ENCODE measurements at places on chromosomes 5 and 9. TPM values are rescaled to one million over a fixed set of nuclear protein-coding genes. Genes with fewer than 3 reads are reported as not detected.

DNA sequence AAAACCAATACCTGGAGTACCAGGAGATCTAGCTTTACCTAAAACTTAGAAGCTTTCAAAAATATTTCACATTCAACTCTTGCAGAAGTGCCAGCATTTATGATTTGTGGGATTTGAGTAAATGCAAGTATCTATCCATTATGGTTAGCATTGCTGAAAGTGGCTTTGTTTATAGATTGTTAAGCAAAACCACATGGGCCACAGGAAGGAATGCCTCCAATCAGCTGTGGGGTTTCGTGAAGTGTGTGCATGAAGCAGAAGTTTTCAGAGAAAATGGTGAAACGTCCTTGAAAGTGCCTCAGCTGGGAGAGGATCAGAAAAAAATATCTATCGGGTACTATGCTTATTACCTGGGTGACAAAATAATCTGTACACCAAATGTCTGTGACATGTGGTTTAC lies 4.2 kb downstream of the LECT2 start:
- DNase-seq = no peak

- no peak for DNase-seq
These were observed 18.9 kb upstream of the GPX8 start for GRCh38 chr5:55140908-55141665.

DNA sequence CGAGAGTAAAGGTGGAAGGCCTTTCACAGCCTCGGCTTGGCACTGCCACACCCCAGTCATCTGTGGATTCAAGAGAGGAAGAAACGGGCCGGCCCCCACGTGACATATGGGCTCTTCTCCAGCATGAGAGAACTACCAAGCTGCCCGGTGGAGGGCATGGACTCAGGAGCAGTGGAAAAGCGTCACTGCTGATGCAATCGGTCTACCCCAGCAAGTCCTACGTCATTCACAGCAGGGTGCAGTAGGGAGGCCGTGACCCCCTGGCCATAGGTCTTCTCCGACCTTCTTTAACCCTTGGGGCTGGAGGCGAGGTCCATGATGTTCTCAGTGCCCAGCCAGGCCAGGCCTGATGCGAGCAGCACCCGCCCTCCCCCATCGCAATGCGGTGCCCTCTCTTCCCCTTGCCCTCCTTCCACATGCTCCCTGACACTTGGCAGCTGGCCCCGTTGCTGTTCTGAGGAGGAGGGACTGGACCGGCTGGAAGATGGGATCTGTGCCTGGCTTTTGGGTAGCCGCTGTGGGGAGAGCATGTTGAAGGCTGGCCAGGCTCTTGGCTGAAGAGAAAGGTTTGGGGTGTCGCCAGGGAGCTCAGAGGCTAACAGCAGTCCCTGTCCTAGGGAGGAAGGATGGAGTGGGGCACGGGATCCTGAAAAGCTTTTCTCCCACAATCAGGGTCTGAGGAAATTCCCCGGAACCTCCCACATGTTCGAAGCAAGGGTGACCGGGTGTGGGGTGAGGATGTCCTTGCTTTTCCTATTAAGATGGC lies 89.8 kb downstream of the LIFR start:
- DNase-seq = peak; percentile 27

DNA sequence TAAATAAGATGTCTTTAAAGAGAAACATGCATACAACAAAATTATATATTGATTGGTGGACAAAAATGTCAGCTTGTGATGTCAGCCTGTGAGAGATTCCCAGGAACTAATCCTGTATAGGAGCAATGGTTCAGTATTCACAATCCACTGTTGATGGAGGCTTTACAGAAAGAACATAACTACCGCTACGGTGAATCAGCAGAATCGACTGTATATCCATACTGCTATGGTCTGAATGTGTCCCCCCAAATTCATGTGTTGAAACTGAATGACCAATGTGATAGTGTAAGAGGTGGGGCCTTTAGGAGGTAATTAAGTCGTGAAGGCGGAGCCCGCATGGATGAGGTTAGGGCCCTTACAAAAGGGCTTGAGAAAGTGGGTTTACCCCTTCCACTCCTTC lies 40.4 kb upstream of the TBC1D2 start:
- DNase-seq = no peak

- peak; percentile 72 for DNase-seq
These were observed 50.1 kb upstream of the RETREG1 start for GRCh38 chr5:16666883-16667398.

- no peak for DNase-seq
These were observed 289.2 kb downstream of the ARHGAP26 start for GRCh38 chr5:143059355-143059754.

DNA sequence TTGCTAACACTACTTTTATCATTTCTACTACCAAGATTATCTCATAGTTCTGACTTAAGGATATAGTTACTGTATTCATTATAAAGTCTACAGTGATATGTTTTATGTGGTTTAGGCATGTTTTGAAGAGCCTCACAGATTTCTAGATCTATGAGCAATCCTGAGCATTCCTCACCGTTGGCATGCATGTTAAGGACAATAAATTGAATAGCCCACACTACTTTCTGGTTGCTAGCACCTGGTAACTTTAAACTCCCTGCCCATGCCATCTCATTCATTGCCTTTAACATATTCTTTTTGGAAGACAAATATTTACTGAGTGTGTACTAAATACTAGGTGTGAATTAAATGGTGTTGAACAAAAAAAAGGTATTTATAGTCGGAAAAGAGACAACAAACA lies 868.1 kb upstream of the CDH9 start:
- no peak for DNase-seq

The TNFSF8 gene
- total RNA-seq = 1.0 TPM

The SMIM33 gene
- total RNA-seq = 2.8 TPM

The NUTM2F gene
- not detected for total RNA-seq

The SPINK1 gene
- 275 TPM for total RNA-seq

The ZNF454 gene
- 0.70 TPM for total RNA-seq

The PDE8B gene
- 1.4 TPM for total RNA-seq

Data from left colon (tissue), 2 donors.